NCI-H226 (cell line): ENCODE measurements at places on chromosomes 6 and 20.
A peak's percentile ranks its signal among the peaks of the same experiment; 100 is the strongest.

DNA sequence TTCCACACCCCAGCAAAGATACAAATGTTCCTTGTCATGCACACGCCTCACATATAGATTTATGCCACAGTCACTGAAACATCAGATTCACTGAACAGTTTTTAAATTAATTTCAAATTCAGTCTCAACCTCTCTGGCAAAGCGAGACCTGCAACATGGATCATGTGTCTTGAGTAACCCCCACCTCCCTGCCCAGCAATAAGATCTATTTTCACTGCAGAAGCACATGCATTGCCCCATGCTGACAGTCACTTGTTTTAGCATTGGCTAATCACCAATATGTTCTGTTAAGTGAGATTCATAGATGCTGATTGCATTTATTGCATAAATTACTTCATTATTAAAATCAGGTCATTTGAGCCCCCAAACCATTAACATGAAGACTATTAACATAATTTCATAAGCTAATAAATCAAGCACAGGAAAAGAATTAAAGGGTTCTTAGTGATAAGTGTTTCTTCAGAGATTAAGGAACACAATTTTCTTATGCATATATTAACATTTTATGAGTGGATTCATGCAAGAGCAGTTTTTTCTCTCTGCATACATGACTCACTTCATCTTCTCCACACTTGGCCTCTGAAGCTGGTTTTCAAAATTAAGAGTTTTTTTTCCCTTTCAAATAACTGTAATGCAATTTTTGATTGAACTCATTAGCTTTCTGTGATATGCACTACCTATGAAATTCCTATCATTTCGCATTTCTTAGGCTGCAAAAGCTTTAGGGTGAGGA is 173.2 kb upstream of the SOX4 start:
- no peak for DNase-seq

DNA sequence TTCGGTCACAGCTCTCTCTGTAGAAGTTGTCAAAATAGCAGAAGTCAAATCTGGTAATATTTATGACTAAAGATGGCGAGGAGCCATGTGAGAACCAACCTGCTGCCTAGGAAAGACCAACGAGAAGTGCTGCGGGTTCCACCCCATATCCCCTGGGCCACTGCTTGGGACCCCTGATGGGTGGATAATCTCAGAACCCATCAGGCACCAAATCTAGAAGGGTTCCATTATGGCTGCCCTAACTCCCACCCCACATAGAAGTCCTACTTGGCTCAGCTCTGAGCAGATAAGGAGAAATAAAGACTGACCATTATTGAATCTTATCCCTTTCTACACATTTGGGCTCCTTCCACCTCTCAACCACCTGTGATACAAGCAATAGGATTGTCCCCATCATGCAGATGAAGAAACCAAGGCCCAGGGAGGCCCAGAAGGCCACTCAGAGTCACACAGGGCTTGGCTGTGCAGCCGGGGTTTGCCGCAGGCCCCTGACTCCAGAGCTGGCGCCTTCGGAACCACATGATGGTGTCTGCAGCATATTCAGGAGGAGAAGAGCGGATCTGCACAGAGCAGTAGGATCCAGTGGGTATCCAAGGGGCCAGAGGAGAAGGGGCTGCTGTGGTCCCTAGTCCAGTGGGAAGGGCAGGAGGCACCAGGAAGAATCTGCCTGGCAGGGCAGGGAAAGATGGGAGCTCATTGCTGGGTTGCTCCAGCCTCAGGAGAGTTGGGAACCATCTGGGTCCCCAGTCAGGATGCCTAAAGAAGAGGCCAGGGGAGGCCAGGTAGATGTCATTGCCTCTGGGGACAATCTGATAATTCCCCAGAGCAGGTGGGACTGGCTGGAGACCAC is 9.6 kb upstream of the PCMTD2 start:
- DNase-seq = no peak

DNA sequence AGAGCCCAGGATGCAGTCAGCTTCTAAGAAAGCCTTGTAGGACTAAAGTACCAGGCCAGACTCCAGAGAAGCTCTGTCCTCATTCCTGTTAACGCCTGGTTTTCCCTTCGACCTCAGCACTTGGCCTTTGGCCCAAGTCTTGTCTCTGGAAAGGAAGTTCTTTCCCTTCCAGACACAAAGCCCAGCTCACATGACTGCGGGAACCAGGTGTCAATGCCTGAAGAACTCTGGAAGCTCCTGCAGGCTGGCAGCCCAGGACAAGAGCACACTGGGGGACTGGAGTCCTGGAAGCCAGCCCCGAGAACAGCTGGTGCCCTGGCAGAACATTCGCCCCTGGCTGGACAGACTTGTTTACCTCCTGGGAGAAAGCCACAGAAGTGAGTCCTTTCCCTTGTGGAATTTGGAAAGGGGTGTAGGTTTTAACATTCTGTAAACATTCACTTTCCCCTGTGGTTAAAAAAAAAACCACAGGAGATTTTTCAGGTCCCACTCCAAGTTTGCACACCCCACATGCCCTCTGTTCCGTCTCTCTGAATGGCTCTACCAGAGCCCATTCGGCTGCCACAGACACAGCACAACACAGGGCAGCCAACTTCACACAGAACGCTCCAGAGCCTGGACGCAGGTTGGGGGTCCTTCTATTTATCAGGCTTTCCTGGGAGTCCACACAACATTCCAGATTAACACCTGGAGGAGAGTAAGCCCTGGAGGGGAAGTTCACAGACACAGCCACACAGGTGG is 18.1 kb downstream of the ACSS1 start:
- DNase-seq = peak; percentile 41

GRCh38 chr20:33651562-33652048 is 10.5 kb upstream of the C20orf144 start:
- DNase-seq = no peak

GRCh38 chr20:63171991-63172390 is 43.9 kb downstream of the YTHDF1 start:
- DNase-seq = no peak

GRCh38 chr6:29610540-29610939 is 22.4 kb downstream of the GABBR1 start:
- no peak for DNase-seq

DNA sequence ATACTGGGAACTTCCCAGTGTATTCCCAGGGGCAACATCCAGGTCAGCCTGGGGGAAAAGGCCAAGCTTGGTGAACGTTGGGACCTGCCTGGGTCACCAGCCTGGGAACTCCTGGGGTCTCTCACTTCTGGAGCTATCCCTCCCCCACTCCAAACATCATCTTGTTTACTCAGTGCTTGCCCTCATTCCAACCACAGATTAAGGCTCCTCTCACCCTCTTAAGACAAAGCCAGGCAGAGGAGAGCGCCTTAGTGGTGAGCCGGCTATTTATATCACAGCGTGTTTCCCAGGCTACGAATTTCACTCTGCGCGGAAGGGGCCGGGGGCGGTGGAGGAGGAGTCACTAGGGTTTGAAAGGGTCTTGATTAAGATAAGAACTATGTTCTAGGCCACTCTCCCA is 12.1 kb downstream of the PRPH2 start:
- no peak for DNase-seq
